ENCODE measurements at places on chromosomes 12 and 14.

- no peak for DNase-seq
Measured at GRCh38 chr12:51242120-51242519, 3.5 kb downstream of the DAZAP2 start.

GRCh38 chr12:113245695-113246477, 24.6 kb downstream of the TPCN1 start:
- DNase-seq, result no peak

DNA sequence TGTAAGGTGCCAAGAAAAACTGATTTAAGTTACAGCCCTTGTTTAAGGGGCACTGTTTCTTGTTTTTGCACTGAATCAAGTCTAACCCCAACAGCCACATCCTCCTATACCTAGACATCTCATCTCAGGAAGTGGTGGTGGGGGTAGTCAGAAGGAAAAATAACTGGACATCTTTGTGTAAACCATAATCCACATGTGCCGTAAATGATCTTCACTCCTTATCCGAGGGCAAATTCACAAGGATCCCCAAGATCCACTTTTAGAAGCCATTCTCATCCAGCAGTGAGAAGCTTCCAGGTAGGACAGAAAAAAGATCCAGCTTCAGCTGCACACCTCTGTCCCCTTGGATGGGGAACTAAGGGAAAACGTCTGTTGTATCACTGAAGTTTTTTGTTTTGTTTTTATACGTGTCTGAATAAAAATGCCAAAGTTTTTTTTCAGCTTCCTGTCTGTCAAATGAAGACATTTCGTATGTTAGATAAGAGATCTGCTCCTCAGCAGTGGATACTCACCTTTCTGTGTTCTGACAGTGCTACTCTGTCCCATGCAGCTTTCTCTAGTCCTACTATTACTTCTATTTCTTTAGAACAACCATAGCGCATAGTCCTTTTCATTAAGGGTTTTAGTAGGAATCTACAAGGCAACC, 1.2 kb upstream of the PA2G4 start:
- no peak for DNase-seq

GRCh38 chr12:98417266-98417665, 98.1 kb upstream of the TMPO start:
- no peak for DNase-seq

DNA sequence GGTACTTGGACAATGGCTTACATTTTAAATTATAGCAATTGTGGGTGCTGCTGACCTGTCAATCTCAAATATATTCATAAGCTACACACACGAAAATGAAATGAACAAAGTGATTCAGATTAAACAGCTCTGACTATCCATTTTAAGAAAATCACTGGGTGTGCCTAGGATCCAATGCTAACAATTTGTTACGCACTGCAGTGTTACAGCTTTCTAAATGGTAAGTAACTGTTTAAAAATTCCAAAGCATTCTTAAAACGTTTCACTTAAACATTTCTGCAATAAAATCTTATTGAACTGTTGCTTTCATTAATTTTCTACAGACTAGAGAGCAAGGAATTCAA, 18.9 kb downstream of the LMO3 start:
- no peak for DNase-seq

DNA sequence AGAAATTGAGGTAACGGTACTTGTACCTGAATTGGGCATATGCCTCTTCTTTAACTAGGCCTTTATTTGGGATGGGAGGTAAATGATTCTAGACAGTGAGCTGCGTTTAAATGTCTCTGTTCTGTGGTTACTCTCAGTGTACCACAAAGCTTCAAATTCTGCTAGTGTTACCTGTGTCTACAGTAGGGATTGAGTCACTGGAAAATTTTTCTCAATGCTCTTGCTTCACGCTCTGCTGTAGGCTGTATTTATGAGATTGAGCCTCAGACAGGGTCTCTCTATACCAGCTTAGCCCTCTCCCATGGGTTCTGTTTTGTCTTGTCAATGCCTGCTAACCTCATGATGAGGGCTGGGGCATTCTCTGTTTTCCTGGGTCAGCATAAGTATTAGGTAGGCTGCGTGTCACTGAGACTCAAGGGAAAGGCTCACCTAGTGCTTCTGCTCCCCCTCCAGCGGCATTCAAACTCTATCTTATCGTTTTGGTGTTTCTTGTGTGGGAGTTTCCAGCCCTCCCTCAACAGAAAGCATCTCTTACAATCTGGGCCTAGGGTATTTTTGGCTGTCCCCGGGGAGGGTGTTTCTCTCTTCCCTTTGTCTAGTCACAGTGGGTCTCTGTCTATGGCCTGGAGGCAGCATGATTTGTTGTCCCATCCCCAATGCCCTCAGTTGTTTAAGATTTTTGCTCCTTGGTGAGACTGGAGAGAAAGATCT, 285.8 kb downstream of the ADGRD1 start:
- no peak for DNase-seq

DNA sequence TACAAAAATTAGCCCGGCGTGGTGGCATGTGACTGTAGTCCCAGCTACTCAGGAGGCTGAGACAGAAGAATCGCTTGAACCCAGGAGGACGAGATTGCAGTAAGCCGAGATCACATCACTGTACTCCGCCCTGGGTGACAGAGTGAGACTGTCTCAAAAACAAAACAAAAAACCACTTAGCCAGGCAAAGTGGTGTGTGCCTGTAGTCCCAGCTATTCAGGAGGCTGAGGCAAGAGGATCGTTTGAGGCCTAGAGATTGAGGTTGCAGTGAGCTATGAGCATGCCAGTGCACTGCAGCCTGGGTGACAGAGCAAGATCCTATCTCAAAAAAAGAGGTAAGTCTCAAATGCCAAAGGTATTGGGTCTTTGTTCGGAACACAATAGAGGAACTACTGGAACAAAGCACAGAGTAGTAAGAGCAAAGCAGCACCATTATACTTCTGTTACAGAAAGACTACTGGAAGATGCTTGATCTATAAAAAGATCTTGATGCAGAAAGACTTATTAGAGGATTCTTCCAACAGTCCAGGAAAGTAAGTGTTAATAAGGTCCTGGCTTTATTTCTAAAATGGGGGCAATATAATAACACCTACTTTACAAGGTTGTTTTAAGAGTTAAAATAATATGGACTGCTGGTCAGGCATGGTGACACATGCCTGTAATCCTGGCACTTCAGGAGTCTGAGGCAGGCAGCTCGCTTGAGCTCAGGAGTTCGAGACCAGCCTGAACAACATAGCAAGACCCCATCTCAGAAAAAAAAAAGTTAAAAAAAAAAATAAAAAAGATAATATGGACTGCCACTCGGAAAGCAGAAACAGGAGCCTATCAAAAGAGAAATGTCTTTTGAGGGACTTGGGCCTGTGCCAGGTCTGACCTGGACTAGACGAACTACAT, 29.9 kb downstream of the BTBD7 start:
- DNase-seq, result no peak

- no peak for DNase-seq
Measured at GRCh38 chr12:49091056-49091835, 3.4 kb downstream of the DHH start.

DNA sequence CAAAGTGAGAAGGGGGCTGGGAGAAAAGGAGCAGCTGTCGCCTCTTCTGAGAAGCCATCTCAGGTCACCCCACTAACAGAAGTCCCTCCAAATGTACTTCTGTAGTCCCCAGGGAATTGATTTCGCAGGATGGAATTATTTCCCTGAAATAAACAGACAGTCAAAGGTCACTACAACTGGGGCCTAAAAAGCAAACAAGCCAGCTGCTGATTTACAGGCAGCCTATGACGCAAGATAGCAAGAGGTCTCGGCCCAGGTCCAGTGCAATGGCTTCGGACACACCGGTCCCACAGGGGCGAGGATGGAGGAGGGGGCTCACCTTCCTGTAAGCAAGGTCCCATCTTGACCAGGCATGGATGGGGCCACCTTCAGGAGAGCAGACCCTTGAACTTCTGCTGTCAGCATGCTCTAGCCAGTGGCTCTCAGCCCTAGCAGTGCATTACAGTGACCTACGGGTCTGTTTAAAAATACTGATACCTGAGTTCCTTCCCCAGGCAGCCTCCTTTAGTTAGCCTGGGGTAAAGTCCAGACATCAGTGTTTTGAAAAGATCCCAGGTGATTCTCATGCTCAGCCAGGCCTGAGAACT, 18.1 kb downstream of the NUAK1 start:
- no peak for DNase-seq

DNA sequence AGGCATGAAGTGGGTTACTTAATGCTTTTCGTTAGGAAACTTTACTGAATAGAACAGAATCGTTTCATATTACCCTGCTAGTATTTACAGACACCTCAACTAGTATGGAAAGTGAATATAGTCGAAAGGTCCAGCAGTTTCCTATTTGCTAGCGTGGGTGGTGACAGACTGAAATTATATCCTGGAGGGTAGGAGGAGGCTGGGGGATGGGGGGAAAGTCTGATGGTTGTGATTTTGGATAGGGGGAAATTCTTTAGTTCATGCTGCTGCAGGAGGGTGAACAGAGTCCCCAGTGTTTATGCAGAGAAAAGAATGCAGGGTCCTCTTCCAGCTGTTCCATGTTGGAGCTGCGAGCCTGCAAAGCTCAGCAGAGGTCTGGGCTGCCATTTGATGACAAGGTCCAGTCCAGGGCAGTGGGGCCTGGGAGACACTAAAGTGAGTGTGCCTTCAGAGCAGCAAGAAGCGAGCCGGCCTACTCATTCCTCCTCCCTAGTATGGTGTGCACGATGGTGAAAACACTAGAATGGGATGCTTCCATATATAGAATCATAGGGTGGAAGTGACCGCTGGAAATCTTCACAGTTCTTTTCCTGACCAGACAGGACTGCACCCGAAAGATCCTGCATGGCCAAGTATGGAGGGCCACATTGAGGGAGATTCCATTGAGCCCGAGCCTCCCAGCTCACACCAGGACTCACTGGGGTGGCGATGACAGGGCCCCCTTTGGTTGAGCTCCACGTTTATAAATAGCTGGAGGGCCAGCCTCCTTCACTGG, 2.1 kb downstream of the SAMD4A start:
- no peak for DNase-seq

DNA sequence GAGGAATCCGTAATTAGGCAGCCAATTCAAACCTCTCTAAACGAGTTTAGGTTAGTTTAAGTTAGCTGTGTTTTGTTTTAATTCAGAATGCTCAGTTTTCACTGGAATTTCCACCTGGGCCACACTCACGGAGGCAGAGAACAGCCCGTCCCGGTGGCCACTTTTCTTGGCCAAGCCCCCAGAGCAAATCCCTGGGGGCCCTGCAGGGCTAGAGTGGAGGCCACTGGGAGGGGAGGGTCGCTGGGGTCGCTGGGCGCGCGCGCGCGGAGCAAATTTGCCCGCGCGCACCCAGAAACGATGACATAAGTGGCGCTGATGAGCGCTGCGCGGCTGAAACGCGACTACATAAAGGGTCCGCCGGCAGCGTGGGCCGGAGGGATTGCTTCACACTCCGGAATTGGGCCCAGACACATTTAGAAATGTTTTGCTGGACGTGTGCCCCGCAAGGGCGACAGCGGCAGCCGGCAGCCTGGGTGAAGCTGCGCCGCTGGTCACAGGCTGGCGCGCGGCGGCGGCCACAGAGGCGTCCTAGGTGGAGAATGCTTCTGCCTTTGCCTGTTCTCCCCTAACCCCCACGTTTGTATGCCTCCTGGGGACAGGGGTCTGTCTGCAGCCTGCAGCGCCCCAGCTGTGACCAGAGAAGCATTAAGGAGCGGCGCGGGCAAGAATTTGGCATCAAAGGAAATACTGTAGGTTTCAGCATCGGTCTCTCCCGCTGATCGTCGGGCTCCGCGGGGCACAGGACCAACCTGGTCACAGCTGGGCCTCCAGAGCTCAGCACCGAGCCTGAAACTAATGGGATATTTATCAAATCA, 37.9 kb upstream of the TBX5 start:
- DNase-seq, result no peak

DNA sequence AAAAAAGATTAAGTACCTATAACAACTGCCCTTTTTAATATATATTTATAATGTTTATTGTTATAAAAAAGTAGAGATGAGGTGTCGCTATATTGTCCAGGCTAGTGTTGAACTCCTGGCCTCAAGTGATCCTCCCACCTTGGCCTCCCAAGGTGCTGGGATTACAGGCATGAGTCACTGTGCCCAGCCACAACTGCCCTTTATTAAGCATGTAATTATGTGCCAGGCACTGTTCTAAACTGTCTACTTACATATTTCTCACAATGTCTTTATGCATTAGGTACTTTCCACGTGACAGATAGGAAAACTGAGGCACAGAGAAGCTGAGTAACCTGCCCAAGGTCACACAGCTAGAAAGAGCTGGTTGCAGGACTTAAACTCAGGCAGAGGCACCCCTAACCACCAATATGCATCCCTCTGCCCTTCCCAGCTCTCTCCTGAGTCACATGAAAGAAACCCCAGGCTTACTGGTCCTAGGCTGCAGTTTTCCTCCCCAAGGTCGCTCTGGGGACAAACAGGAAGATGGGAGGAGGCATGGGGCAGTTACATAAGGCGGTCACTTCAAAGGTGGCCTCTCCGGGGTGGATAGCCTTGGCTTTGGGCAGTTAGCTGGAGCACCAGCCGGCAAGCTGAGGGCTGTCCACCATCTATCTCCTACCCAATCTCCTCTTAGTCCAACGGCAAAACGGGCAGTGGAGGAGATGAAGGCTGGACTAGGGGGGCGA, 54.6 kb upstream of the TBX3 start:
- DNase-seq, result no peak

- no peak for DNase-seq
Measured at GRCh38 chr12:6921996-6922946, 5.5 kb upstream of the ATN1 start.

- no peak for DNase-seq
Measured at GRCh38 chr12:63045020-63045860, 105.8 kb downstream of the AVPR1A start.

- no peak for DNase-seq
Measured at GRCh38 chr14:105841022-105842009, 314.9 kb downstream of the TMEM121 start.

- DNase-seq, result peak; percentile 27
Measured at GRCh38 chr12:111596985-111597830, 1.9 kb downstream of the ATXN2 start.

DNA sequence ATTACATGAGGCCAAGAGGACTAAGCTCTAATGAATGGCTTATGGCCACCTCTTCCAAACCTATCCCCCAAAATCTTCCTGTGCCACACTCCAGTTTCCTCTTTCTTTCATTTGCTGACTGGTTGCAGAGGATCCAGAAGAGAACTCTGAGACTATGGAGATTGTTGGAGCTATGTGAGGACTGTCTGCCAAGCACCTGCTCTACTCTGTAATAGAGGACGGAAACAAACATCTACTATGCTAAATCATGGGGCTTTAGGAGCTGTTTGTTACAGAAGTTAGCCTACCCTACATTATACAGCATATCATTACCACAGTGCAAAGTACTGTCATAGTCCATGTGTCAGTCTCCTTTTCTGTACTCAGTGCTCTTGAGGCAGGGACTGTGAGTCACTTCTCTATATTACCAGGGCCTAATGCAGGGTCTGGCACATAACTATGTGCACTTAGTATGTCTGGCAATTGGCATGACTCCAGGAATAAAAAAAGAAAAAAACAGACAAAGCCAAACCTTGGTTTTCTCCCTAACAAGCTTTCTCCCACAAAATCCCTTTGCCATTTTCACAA, 95.1 kb downstream of the RPAP3 start:
- DNase-seq, result no peak

DNA sequence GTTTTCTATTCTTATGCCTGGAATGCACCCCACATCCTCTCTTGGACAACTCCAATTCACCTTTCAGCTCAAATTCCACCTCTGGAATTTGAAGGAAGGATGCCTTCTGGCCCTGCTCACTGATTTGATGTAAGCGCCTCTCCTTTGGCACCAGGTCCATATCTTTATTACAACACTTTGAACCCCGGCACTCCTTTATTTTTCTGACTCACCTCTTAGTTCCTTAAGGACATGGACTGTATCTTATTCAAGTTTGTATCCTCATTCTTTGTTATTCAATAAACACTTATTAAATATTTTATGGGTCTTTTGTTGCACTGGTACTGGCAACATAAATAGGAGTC, 3.1 kb downstream of the GALC start:
- DNase-seq, result no peak
